ENCODE measurements at places on chromosomes 12 and 14.

DNA sequence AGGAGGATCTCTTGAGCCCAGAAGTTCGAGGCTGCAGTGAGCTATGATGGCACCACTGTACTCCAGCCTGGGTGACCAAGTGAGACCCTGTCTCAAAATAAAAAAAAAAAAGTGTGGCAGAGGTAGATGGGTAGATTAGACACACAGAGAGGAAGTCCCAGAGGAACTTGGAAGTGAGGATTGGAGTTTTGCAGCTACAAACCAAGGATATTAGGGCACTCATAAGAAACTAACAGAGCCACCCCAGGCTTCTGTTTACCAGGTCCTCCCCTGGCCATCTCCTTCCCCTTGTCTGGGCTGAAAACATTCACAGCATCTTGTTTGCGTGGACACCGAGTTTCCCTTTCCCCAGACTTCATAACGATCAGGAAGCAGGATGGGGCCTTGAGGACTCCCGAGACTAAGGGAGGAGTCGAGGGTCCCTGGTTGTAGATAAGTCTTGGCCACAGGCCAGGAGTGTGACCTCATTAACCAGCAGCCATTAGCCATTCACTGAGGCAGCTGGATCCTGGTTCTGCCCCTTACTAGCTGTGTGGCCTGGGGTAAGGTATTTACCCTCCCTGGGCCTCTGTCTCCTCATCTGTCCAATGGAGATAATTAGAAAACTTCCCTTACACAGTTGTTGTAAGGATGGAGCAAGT lies 2.1 kb downstream of the MAP1LC3B2 start:
- DNase-seq, result no peak

DNA sequence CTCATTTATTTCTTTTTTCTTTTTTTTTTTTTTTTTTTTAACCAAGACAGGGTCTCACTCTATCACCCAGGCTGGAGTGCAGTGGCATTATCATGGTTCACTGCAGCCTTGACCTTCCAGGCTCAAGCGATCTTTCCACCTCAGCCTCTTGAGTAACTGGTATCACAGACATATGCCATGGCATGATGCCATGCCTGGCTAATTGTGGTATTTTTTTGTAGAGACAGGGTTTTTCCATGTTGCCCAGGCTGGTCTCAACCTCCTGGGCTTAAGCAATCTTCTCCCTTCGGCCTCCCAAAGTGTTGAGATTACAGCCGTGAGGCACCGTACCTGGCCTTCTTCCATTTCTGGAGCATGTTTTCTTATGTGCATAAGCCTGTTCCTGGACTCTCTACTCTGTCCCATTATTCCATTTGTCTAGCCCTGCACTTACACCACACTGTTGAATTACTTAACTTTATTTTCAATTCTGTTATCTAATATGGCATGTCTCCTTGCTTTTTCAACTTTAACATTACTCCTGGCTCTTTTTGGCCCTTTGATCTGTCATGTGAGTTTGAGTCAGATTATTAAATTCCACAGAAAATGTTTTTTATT lies 47.9 kb upstream of the PTGDR start:
- no peak for DNase-seq

GRCh38 chr12:9134981-9135628 lies 19.4 kb upstream of the A2M start:
- DNase-seq, result no peak

DNA sequence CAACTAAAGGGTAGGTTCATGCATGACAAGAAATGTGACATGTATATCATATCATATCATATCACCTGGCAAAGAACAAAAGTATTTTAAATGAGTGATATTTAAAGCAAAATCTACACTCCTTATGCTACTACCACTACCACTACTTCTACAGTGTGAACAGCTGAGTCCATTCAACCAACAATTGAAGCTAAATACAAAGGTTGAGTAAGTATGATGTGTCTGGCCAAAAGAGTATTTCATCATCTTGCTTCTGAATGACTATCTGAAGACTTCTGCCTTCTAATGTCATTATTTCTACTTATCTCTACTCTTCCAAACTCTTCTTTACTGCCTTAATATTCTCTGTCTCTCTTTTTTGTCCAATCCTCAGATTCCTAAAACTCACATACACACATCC lies 292.6 kb upstream of the CAND1 start:
- DNase-seq, result peak; percentile 9

DNA sequence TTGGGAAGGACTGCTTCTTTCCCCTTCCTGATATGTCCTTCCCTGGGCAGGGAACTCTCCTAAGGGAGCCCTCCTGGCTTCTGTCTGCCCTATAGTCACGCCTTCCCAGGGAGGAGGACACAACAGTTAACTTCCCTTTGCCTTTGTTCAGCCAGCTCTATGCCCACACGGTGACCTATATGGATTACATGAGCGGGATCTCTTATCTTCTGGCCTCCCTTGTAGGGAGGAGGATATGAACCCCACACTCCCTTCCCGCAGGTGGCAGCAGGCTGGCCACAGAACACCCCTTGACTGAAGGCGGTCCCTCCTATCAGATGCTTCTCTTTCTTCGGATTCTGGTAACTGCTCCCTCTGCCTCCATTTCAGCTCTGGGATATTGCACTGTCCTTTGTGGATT lies 135.6 kb upstream of the MAX start:
- DNase-seq, result no peak

Measured in epithelial cell of proximal tubule (primary cell).